WTC11 (cell line): ENCODE measurements at places on chromosomes 6 and 20.
A peak's percentile ranks its signal among the peaks of the same experiment; 100 is the strongest.

DNA sequence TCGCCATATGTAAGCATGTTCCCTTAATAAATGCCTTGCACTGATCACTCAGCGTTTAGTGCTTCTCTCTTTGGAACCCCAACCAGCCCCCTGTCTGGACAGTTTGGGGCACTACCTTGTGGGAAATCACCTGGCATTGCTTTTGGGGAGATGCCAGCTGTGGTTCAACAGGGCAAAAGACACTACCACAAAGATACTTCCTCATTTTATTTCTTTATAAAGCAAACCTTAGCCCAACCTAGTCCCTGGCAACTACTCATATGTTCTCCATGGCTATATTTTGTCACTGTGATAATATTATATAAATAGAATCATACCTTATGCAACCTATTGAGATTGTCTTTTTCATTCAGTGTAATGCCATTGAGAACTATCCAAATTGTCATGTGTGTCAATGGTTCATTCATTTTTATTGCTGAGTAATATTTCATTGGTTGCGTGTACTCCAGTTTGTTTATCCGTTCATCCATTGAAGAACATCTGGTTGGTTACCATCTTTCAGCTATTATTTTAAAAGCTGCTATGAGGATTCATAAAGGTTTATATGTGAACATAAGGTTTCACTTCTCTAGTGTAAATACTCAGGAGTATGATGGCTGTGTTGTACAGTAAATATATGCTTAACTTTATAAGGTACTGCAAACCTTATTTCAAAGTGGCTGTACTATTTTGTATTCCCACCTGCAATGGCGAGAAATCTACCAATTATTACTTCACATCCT lies 114.8 kb downstream of the MOXD1 start:
- no peak for DNase-seq

DNA sequence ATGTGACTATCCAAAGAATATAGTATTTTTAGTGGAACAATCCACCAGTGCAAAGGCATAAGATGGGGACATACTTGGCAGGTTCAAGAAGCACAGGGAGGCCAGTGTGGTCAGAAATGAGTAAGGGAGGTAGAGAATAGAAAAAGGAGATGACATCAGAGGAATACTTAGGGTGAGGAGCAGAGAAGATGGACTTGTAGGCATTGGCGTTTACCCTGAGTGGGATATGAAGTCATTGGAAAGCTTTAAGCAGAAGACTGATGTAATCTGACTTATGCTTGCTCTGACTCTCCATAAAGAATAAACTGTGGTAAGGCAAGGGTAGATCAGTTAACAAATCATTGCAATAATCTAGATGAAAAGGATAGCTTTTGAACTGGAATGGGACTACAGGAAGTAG lies 228.7 kb downstream of the GJA1 start:
- no peak for DNase-seq

DNA sequence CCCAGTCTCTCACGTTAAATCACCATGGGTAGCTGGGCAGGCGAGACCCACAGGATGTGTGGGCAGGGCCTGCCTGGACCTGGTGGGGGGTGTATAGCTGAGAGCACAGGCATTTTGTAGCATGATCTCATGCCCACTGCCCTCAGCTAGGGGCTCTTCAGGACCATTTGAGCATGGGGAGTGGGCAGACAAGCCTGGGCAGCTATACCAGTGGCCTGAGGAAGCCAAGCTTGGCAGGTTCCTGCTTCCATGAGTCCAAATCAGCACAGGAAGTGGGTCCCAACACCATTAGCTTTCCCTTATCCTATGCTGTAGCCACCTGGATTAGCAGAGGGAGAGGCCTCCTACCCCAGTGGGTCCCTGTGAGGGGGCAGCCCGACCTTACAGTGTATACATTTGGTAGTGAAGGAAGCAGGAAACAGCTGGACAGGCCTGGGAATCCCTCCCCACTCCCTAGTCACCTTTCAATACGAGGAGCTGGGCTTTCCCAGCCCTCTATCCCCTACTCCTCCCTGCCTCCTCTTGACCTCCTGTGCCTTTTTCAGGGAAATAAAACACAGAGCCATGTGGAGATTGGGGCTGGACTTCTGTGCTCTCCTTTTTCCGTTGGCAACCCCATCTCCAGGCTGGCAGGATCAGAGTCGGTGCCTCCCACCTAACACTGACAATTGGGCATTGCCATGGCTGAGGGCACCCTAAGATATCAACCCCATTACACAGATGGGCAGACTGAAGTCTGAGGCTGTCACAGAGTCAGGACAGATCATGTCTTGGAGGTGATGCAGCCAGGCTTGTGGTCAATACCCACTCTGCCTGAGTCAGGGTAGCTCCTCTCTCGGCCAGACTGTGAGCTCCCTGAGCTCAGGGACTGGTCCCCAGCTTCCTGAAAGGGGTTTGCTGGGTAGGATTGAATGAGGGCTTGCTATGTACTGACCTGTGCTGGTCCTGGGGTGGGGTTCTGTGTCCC lies 59.8 kb downstream of the MRPL14 start:
- DNase-seq = no peak

DNA sequence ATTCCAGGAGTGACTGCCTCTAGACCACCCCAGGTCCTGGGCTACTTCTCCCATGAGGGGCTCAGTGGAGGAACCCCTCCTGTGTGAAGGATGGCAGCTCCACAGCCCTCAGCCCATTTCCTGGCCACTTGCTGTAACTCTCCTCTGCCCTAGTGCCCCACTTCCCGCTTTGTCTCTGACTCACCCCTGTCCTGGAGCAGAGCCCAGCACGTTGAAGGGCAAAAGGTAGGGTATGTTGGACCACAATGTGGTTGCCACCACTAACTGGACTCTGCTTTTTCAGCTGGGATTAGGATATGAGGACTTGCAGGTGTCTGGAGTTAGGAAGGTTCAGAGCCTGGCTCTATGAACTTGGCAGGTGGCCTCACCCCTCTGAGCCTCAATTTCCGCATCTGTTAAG lies 2.4 kb downstream of the MYBL2 start:
- DNase-seq = no peak

DNA sequence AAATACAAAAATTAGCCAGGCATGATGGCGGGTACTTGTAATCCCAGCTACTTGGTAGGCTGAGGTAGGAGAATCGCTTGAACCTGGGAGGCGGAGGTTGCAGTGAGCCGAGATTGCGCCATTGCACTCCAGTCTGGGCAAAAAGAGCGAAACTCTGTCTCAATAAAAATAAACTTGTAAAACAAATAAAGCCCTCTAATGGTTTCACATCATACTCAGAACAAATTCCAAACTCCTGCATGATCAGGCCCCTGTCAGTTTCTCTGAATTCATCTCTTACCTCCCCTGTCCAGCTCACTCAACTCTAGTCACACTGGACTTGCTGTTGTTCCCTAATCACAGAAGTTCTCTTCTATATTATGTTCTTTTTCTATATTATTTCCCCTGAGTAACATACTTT lies 43.1 kb upstream of the SGK1 start:
- no peak for DNase-seq

- peak; percentile 83 for DNase-seq
These were observed 9.9 kb upstream of the BAK1 start for GRCh38 chr6:33589731-33590530.

DNA sequence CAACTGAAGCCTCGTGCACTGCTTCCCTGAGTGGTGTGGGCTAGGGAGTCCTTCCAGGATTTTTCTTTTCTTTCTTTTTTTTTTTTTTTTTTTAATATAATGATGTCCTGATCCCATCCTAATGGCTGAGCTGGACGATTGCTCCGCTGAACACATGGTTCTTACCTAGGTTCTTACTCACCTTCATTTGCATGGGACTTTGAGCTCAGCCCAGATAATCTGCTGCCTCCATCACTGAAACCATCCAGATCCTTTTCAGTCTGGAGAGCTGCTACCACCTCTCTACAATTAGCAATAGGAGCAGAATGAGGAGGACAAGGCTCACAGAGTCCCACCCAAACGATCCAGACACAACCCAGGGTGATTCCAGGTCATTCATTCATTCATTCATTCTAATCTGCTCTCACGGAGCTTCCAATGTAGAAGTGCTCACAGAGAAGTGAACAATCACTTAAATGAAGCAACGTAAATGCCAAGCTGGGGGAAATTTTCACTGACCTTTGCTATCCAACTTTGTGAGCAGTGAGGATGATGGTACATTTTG lies 246.3 kb upstream of the RREB1 start:
- DNase-seq = no peak

DNA sequence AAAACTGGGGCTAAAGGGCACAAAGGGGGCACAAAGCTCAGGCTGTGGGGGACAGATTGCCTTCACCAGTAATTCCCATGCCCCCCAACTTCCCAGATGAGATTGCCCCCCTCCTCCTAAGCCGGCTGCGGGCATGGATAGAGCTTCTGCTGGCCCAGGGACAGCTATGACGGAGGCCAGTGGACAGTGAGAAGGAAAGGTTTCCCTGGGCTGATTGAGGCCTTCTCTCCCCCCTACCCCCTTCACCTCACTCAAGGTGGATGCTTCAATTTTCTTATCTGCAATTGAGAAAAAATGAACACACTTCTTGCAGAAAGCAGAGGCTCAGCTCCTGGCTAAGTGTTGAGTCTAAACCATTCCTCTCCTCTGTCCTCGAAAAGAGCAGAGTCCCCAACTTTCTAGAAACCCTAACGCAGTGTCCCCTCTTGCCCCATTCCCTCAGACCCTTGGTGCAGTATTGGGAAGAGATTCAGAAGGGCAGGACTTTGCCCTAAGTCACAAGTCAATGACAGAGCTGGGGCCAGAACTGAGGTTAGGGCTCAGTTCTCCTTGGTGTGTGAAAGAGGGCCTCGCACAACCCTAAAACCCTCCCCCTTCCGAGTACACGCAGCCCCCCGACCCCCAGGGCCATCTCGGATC lies 808 bp downstream of the SDC4 start:
- DNase-seq = no peak

DNA sequence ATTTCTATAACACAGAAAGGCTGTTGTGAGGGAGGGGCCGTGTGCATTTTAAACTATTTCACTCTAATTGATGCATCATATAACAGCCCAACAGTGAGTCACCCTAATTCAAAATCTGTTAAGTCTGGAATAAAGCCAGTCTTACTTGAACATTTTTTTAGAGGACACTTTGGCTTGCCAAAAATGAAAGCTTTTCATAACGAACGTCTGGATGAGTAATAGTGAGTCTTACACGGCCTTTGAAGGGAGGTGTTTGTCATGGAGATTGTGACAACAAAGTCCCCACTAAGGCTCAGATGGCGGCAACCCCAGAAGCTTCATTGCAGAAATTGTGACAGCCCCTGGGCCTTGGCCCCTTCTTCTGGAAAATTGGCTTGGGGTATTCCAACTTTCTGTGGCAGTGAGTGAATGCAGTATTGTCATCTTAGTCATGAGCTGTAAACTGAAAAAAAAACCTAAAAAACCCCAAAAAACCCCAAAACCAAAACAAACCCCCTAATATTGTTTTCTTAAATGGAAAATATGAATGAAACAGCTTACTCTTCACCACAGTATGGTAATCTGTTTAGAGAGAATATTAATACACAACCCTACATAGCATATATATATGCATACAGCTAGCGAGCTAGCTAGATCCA lies 92.6 kb upstream of the CLDN20 start:
- DNase-seq = no peak

- DNase-seq = no peak
These were observed 54.8 kb upstream of the BMP6 start for GRCh38 chr6:7671076-7671475.

- DNase-seq = no peak
These were observed 12.0 kb upstream of the RAET1E start for GRCh38 chr6:149909701-149910470.

- DNase-seq = no peak
These were observed 67.9 kb upstream of the RNF24 start for GRCh38 chr20:4083098-4083865.

DNA sequence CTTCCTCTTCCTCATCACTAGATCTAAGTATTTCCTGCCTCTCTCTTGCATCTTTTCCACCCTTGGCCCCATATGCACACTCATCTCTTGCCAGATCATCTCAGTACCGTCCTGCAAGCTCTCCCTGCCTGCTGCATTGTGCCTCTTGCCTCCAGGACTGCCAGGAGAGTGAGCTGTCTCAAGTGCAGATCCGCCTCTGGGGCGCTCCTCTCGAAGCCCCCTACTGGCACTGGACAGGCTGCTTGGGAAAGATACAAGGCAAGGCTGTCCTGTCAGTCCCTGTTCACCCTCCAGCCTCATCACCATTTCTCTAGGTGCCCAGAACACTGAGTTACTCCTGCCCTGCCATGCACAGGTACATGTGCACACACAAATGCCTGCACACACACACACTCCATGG lies 10.2 kb downstream of the SYNDIG1 start:
- DNase-seq = no peak

- no peak for DNase-seq
These were observed 79.6 kb downstream of the IPCEF1 start for GRCh38 chr6:154276810-154277628.

GRCh38 chr6:38684237-38684636 lies 18.7 kb downstream of the GLO1 start:
- no peak for DNase-seq

- no peak for DNase-seq
These were observed 161.2 kb downstream of the KLHL32 start for GRCh38 chr6:97085772-97086171.

DNA sequence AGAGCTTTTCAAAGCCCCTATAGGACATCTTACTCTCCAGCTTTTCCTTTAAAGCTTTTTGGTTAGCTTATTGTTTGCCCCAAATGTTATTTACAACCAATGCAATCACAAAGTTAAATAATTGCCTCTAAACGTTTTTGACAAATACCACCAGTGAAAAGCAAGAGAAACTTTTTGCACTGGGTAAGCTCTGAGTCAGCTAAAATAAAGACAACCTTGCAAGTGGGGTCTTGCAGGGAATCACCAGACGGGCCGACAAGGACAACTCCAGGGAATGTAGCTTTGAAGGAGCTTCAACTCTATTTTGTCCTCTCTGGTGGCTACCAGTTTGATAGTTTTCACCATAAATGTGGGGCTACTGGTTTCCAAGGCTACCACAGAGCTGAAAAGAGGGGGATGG lies 14.7 kb upstream of the PSMF1 start:
- no peak for DNase-seq

DNA sequence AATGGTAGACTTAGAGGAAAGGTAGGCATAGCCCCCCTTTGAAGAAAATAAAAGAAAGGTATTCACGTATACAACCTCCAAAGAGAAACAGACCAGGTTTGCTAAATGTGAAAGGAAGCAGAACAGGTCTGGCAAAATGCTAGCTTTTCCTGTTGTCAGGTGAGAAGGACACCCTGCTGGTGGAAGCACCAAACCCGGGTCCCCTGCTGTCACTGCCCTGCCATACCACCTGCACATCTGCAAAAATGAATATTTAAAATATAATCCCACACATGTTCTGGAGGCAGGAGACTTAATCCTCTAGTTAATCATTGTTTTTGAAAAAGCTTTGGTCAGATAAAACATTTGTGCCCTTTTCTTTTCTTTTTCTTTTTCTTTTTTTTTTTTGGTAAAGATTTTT lies 48.9 kb upstream of the OLIG3 start:
- no peak for DNase-seq

GRCh38 chr6:169371344-169372127 lies 117.9 kb upstream of the THBS2 start:
- peak; percentile 51 for DNase-seq
